ENCODE measurements at places on chromosomes 7 and 10.

DNA sequence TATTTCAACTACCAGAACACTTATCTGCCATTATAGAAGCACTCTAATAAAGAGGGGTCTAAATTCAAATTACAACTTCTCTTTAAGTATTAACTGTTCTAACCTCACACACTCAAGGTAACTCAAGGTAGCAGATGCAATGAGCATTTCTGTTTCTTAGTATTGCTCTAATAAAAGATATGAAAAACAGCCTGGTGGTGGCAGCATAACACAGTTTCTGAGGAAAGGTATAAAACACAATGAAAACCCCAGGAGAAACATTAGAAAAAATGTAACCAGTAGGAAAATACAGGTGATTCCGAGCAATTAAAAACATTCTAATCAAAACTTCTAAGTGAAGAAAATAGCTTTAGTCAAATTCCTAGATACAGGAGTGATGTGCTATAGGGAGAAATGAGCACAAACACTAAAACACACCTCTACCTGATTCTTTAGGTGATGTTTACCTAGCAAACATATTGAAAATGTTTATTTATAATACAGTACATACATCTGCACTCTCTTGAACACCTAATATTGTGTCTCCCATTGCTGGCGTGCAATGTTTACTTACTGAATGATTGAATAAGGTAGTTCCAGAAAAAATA is 3.5 kb downstream of the MKRN1 start:
- no peak for DNase-seq

DNA sequence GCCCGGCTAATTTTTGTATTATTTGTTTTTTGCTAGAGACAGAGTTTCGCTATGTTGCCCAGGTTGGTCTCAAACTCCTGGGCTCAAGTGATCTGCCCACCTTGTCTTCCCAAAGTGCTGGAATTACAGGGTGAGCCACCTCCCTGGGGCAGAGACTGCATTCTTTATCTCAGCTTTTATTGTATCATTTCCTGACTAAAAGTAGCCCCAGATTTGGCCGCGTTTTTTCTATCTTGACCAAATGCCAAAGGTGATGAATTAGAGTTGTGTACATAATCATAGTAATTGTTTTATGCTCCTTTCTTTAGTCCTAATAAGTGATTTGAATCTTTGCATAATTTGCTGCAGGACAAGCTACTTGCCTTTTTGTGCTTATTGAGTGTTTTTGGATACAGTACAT is 3.1 kb upstream of the SMNDC1 start:
- no peak for DNase-seq

- DNase-seq: no peak
These were observed 50.0 kb upstream of the PDK4 start for GRCh38 chr7:95646350-95646749.

- no peak for DNase-seq
These were observed 5.3 kb upstream of the LRRC61 start for GRCh38 chr7:150317748-150318444.

DNA sequence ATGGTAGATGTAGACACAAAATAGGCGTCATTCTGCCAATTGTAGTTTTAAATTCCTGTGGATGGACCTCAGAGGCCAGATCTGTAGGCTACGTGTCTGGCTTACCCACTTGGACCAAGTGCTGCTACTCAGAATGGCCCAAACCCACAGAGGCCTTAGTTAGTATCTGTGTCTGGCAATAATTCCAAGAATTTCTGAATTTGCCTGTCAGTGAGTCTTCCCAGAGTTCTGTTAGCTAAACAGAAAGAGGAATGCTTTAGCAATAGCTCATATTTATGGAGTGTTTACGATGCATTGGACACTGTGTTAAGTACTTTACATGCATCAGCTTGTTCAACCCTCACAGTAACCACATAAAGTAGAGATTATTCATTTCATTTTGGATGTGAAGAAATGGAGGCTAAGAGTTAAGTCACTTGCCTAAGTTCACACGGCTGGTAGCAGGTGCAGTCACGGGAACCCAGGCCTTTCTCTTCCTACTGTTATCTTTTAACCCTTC is 231.8 kb downstream of the PTEN start:
- no peak for DNase-seq

GRCh38 chr7:99036546-99037111 is 107.3 kb downstream of the SMURF1 start:
- no peak for DNase-seq

DNA sequence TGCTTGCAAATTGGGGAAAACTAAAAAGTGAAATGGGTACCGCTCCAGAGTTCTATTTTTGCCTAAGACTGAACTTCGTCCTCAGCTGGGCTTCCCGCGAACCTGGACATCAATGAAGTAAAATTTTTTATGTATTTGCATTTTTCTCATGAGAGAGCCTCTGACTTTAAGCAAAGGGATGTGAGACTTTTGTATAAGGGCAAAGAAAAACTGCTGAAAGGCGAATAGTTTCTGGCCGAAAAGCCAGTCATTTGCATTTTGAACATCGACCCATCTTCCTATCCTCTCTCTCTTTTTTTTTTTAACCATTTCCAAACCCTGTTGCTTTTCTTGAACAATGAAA is 573 bp downstream of the PMPCB start:
- no peak for DNase-seq

DNA sequence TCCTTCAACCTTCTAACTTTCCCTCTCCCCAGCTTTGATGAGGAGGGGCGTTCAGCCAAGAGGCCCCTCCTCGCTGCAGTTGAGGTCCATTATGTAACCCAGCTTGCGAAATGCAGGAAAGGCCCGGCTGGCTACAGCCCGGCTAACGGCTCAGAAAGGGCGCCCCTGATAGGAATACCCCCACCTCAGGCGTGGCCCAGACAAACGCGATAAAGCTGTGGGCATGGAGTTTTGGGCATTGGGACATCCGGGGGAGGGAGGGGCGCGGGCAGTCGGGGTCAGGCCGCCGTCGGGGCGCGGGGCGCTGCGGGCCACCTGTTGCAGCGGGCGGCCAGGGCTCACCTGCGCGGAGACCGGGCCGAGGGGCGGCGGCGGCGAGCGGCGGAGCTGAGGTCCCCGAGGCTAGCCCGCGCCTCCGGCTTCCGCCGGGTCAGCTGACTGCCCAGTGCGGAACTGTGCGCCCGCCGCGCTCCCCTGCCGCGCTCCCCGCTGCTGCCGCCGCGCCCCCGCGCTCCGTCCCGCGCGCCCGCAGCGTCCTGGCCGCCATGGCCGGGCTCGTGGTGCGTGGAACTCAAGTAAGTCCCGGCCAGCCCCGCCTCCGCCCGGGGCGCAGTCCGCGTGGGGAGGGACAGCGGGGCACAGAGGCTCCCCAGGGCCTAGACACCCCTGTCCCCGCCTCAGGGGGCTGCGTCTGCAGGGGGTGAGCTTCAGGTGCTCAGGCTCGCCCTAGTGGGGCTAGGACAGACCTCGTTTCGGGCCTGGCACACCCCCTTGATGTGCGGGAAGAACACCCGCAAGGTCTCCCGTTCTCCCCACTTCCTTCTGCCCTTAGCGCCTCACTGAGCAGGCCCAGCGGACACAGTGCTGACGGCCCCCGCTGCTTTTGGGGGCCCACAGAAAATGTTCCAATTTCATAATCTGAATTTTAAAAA is at the start of gene LRMDA:
Gene LRMDA (plus strand): TSS at position 445 of the 932 bp plus-strand sequence.
- peak; percentile 46 for DNase-seq

- DNase-seq: no peak
These were observed 31.4 kb upstream of the NRCAM start for GRCh38 chr7:108487646-108488045.

- DNase-seq: peak; percentile 54
These were observed 22.9 kb upstream of the ELFN1 start for GRCh38 chr7:1646957-1647891.

DNA sequence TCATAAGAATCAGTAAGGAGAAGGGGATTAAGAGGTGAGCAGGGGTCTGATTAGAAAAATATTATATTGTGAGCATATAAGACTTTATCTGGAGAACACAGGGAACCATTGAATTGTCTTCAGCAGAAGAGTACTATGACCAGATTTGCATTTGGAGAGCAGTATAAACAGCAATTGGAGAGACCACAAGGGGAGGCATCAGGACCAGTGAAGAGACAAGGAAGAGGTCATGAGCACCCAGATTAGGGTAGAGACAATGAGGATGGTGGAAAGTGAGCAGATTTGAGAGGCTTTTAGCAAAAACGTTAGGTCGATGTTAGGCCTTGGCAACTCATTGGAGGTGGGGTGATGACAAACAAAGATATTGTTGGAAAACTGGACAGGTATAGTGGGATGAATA is 13.0 kb upstream of the SMIM30 start:
- no peak for DNase-seq

DNA sequence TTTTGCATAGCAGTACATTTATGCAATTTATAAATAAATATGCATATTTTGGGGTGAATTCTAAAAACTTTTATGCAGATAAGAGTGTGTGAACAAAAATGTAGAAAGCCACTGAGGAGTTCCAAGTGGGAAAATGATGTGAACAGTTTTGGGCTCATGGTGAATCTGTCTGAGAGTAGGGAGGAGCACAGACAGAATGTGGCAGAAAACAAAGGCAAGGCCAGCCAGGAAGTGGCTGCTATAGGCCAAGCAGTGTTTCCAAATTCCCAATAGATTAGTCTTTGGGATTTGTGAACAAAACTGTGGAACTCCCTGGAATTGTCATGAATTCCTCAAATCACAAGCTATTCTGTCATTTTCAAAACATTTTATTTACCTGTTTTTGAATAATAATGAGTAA is 73.6 kb upstream of the AMPH start:
- no peak for DNase-seq

- DNase-seq: no peak
These were observed 259.8 kb upstream of the AOAH start for GRCh38 chr7:36984041-36984521.

- no peak for DNase-seq
These were observed 123.3 kb upstream of the CDK1 start for GRCh38 chr10:60654813-60655464.

GRCh38 chr7:155640629-155641028 is 3.8 kb upstream of the RBM33 start:
- no peak for DNase-seq

- no peak for DNase-seq
These were observed 195.0 kb downstream of the PHF14 start for GRCh38 chr7:11168650-11169170.

- no peak for DNase-seq
These were observed 29.7 kb downstream of the HTRA1 start for GRCh38 chr10:122490786-122491680.

GRCh38 chr10:71964098-71964742 is at the start of gene CHST3:
TSS of gene CHST3 (plus strand) at chr10:71964395. CDS start at chr10:72005843, 41,448 bp downstream.
- DNase-seq: peak; percentile 90

DNA sequence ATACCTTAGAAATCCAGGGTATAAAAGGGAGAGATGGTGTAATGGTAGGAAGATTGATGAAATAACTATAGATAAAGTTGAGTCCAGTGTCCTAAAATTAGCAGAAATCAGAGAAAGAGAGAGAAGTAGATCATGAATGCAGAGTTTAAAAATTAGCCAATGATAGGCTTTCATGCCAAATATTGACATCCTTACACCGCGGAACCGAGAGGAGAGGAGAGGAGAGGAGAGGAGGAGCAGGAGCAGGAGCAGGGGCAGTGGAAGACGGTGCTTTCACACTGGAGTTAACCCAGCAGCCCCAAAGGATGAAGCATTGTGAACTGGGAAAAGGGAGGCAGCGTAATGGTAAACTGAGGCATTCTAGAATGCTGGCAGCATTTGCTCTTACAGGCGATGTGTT is 34.2 kb upstream of the LAMB4 start:
- DNase-seq: no peak

DNA sequence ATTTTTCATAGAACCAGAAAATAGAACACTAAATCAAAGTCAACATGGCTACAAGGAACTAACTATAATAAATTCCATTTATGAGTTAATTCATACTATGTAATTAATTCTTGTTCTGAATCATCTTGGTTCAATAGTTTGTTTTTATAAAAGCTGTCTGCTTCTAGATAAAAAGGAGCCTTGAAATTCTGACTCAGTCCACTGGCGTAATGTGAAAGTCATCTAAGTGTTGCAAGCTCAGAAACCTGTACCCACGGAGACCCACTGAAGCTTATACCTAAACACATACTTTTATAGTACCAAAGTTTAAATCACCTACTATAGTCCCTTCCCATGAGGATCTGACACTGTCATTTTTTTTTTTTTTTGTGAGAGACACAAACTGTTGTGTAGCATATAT is 489.4 kb downstream of the SEMA3D start:
- no peak for DNase-seq

GRCh38 chr7:29243910-29244655 is 49.5 kb downstream of the CHN2 start:
- DNase-seq: no peak

DNA sequence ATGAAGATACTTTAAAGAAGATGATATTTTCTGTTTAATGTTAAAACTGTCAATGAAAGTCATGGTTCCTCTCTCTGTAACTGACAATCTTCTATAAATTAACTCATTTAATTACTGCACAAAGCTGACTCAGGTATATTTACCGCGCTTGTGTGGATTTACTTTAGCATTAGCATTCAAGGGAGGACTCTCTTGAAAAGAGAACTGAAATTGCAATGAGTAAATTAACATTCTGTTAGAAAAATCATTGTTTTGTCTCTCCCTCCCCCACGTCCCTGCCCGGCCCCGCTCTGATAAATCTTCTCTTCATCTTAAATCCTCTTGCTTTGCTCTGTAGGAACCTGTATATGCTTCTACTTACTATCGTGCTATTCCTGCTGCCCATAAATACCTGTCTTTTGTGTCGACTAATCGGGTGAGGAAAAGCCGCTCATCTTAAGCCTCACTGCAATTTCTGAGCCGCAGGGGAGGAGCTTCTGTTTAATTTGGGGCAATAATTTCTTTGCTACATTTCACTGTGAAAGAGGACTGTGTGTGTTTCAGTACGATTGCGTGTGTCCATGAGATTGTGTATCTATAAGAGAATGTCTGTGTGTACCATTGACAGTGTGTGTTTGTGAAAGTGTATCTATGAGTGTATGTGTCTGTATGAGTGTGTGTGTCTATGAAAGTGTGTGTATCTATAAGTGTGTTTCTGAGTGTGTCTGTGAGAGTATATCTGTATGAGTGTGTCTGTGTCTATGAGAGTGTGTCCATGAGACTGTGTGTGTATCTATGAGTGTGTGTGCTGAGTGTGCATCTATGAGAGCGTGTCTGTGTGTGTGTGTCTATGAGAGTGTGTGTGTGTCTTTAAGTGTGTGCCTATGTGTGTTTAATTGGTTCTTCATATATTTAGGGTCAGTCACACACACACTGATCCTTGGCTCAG is 46.5 kb upstream of the LYZL2 start:
- DNase-seq: no peak

- DNase-seq: no peak
These were observed 381.8 kb downstream of the PHF14 start for GRCh38 chr7:11355399-11356005.

DNA sequence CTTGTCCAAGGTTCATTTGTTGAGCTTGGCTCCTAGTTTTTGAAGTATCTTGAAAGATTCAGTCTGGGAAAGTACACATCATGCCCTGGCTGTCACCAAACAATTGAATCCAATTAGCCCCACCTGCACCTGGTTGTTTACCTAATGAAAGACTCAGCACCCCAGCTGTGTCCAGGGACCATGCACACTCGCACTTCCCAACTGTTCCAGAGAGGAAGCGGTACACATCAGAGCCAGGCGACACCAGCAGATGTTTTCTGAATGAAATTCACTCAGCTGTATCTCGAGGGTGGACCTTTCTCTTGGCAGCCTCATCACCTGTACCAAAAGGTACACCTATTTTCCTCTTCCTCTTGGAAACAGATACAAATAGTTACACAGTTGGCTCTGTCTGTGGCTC is 216.4 kb upstream of the LRGUK start:
- no peak for DNase-seq

All from heart left ventricle (tissue), 16 donors.